Chondrocyte (in vitro differentiated cells): ENCODE measurements at places on chromosomes 6 and 20. TPM values are rescaled to one million over a fixed set of nuclear protein-coding genes. Genes with fewer than 3 reads are reported as not detected.

DNA sequence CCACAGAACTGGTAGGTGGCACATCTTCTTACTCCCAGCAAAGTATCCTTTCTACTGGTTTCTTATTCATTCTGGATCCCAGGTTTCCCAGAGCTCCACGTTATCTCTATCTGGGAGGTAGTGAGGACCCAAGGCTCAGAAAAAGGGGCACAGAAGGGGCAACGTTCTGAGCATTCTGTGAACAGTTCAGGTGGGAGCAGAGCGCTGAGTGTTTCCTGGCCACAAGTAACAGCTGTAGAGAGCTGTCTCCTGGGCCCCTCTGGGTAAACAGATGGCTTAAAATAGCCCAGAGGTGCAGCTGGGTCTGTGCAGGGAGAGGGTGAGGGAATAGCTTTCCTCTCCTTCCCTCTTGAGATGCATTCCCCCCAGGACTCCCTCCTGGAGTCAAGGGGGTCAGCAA, 2.1 kb downstream of the APOBEC2 start:
- DNase-seq: no peak

GRCh38 chr20:50366270-50367103, 143.7 kb upstream of the PTPN1 start:
- DNase-seq: no peak

DNA sequence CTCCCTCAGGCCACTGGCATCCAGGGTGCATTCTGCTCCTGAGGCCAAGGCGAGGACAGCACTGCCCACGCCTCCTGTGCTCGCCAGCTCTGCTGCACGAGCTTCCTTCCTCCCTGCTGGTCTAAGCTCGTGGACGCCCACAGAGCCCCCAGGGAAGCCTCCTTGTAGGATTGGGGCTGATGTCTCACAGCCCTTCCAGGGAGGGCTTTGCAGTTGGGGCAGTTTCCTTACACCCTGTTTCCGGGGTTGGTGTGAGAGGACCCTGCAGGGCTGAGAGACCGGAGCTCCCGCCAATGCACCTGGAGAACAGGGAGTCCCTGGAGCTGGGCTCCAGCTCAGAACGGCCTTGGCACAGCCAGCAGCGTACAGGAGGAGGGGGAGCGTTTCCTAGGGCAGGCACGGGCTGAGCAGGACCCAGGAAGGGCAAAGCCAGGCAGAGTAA, 172.4 kb upstream of the PDE10A start:
- no peak for DNase-seq

- no peak for DNase-seq
These were observed 157.0 kb downstream of the GJA1 start for GRCh38 chr6:121592261-121592935.

- no peak for DNase-seq
These were observed 323.6 kb downstream of the CD83 start for GRCh38 chr6:14440940-14441781.

GRCh38 chr6:90712114-90712513, 125.2 kb upstream of the MAP3K7 start:
- DNase-seq: no peak

DNA sequence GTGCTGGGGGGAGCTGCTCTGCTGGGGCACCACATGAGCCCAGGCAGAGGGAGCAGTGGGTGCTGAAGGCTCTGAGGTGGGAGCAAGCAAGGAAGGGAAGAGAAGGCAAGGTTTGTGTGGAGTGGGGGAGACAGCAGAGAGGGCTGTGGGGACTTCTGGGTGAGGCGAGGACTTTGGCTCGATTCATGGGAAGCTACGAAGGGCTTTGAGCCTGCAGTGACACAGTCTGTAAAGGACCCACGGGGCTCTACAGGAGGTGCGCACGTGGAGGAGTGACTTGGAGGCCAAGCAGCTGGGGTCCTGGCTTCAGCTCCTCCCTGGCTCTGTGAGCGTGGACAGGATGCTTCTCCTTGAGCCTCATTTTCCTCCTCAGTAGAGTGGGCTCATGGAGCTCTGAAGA, 29.1 kb upstream of the CSNK2A1 start:
- no peak for DNase-seq

DNA sequence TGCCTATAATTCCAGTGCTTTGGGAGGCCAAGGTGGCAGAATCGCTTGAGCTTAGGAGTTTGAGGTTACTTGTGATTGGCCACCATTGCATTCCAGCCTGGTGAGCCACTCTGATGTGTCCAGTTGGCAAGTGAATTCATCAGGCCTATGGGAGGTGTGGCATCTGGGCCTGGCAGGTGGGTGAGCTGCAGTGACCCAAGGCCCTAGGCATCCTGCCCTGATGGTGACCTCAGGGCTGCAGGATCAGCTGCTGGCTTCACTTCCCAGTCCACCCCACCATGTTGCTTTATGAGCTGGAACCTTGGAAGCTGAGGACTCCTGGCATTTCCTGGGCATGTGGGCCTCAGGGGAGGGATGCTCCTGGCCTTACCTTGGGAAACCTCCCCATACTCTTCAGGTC, 20.5 kb downstream of the RSPH9 start:
- DNase-seq: no peak

DNA sequence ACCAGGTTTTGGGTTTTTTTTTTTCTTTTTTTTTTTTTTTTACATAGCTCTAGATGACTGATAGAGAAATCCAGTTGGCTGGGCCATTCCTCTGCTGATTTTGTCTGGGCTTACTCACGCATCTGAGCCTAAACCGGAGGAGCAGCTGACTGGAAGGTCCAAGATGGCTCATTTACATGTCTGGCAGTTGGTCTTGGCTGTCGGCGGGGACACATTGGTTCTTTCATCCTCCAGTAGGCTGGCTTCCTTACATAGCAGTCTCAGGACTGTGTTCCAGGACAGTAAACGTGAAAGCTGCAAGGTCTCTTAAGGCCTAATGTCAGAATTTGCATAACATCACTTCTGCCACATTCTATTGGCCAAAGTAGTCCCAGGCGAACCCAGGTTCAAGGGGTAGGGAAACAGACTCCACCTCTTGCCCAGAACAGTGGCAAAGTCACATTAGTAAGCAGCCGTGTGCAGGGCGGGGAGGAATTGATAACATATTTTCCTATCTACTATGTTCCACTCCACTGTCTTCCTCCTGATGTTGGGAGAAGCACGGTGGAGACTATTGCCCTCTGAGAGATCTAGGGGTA, 87.0 kb downstream of the CDH22 start:
- DNase-seq: no peak

DNA sequence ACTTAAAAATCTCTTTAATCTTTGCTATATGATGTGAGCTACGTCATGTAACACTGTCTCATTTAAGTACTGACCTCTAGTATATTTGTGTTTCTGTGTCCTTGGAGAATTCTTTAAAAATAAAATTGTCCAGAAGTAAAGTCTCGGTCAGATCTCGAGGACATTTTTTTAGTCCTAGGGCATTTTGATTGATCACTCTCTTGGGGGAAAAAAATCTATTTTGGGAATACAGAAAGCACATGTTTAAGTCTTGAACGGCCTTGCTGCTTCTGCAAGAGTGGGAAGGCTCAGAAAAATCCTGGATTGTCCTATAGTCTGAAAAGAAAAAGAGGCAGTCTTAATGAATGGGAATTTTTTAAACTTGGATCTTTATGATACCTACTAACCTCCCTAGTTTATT, 234.3 kb downstream of the UTRN start:
- DNase-seq: no peak

DNA sequence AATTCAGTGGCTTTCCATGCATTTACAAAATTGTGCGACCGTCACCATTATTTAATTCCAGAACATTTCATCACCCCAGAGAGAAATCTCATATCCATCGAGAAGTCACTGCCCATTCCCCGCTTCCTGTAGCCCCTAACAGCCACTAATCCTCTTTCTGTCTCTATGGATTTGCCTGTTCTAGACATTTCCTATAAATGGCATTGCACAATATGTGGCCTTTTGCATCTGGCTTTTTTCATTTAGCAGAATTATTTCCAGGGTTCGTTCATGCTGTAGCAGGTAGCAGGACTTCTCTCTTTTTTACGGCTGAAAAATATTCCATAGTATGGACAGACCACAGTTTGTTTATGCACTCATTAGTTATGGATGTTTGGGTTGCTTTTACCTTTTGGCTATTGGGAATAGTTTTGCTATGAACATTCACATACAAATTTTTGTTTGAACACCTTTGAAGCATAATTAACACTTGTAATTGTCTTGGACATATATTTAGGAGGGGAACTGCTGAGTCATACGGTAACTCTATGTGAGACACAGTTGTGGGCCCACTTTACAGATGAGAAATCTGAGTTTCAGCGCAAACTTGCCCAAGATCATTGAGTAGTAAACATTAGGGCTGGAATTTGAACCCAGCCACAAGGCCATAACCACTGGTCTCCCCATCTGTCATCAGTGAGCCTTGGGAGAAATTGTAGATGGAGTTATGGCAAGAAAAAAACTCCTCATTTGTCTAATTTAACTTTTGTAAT, 126.9 kb downstream of the BMP7 start:
- no peak for DNase-seq

DNA sequence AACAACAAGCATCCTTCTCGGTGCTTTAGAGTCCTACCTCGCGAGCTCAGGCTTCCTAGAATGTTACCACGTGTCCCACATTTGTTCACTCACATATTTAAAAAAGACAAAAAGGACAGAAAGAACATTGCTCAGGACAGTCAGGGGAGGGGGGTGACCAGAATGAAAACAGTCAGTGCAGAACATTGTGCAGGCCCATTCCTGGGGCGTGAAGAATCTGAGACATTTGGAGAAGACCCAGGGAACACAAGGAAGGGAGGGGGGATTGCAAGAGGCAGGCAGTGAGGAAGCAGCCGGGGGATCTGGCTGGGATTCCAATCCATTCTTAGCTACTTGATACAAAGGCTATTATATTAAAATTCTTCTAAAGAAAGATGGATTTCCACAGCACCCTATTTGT, 270.4 kb upstream of the CITED2 start:
- no peak for DNase-seq

GRCh38 chr6:149032599-149033405, 284.7 kb upstream of the TAB2 start:
- DNase-seq: no peak

GRCh38 chr6:159080217-159080976, 35.6 kb upstream of the TAGAP start:
- DNase-seq: no peak

DNA sequence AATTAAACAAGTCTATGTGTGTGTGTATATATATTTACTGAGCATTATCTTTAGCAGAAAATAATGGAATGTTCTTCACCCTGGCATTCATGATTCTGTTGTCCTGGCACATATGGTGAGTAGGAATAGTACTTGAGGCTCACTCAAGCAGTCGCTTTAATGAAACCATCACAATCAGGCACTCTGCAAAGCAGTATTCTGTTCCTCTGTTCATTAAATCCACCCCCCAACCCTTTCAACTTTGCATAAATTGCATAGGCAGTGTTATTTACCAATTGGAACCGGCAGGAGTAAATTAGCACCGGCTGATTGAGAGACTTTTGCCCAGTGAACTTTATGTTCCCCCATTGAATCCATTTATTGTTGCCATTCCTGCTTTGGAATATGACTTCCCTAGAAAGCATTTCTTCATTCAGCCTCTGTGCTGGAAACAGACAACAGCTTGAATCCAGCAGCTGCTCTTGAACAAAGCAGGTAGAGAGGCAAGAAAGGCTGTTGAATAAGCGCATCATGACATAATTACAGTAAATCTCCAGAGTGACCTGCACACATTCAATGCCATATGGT, 268.0 kb upstream of the RNF217 start:
- DNase-seq: no peak

DNA sequence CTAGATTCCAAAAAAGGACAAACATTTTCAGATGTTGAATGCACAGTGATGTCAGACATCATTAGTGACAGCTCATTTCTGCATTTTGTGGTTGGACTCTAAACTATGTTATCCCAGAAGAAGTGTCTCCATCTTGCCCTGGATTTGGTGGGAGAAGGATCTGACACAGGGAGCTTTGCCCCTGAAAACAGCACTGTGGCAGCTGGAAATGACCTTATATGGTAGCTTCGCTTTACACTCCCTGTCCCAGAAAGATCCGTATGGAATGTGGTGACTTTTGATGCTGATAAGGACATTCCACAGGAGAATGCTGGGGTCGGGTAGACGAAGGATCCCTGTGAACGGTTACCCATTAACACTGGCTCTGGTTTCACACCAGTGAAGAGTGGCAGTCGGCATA, 87.2 kb upstream of the EDN1 start:
- DNase-seq: no peak

DNA sequence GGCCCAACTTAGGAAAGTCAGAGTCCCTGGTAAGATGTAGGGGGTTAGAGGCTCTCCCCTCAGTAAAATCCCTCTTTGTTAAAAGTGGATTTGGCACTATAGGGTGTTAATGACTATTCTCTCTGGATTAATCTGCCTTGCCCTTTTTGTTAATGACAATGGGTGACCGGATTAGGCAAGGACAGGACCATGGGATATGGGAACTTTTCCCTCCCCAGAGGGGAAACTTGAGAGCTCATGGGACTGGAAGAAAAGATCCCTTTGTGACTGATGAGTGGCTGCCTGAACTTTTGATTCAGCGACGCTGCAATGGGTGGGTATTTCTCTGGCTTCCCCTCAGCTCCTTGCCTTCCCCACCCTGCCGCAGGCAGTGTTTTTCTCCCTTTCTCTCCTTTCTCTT, 12.2 kb upstream of the TAAR9 start:
- DNase-seq: no peak

DNA sequence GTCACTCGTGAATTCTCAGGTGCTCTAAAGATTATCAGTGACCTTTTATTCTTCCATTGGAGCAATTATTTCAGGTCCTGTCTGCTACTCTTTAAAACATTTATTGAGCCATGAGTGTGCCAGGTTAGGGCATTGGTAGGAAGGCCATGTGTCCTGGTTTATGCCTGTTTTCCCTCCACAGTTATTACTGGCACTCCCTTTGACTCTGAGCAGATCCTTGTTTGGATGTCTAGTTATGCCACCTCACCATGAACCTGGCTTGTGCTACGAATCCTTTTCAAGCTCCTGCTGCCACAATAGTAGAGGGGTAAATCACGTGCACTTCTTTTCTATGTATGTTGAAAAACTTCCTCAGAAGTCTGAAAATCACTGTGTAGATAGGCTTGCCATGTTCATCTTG, 27.4 kb downstream of the CRYBG1 start:
- no peak for DNase-seq

DNA sequence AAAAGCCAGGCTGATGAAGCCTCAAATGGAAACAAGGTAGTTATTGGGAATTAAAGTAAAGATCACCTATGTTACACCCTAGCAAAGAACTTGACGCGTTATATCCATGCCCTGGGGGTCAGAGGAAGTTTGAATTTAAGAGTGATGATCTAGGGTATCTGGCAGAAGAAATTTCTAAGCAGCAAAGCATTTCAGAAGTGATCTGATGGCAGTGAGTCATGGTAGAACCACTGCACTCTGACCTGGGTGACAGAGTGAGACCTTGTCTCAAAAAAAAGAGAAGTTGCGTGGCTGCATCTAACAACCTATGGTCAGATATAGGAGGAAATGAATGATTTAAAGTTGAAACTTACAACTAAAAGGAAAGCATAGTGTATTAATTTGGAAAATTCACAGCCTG, 45.2 kb downstream of the SCP2D1 start:
- DNase-seq: no peak

The MED20 gene
- 19.9 to 23.4 TPM (median 21.7 TPM) in 3 replicates for total RNA-seq

The EHMT2 gene
- total RNA-seq: 37.7 to 53.0 TPM (median 40.0 TPM) in 3 replicates

The SLC32A1 gene
- total RNA-seq: not detected in 3 replicates

The KCNK15 gene
- 0.59 to 1.6 TPM (median 0.77 TPM) in 3 replicates for total RNA-seq
